ENCODE measurements at places on chromosomes 5 and 9.

- DNase-seq, result no peak
Observed at GRCh38 chr5:9222054-9222976, 323.6 kb downstream of the SEMA5A start.

DNA sequence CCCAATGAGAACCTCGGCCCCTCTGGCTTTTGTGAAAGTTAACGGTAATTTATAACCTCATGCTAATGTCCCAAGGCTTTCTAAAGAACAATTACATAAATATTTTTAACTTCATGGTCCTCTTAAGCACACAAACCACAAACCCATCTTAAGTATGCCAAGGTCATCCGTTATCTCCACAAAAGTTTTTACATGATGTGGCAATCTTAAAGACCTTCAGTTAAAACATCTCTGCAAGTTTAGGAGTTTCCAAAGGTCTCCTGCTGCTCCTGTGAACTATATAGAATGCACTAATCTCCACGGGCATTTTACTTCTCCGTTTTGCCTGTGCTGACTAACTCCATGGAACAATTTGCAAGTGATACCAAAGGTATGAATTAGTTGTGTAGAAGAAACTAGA, 228.2 kb downstream of the TLE1 start:
- peak; percentile 45 for DNase-seq

GRCh38 chr9:134785325-134786108, 95.1 kb upstream of the FCN2 start:
- no peak for DNase-seq

GRCh38 chr5:34791761-34792244, 47.2 kb upstream of the TTC23L start:
- DNase-seq, result peak; percentile 55

GRCh38 chr9:14893280-14893679, 16.9 kb downstream of the FREM1 start:
- no peak for DNase-seq

DNA sequence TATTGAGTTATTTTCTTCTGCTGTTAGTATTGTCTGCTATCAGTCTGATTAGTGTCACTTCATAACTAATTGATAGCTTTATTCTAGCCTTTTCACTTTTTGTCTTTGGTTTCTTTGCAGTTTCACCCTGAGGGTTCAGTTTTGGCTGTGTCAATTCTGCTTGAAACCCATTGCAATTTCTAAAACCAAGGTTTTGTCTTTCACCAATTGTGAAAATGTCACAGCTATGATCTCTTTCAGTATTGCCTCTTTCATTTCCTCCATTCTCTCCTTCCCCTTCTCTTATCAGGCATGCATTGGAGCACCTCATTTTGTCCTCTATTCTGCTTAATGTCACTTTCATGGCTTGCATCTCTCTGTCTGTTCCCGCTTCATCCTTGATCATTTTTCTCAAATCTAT, 248.1 kb downstream of the YTHDC2 start:
- no peak for DNase-seq

DNA sequence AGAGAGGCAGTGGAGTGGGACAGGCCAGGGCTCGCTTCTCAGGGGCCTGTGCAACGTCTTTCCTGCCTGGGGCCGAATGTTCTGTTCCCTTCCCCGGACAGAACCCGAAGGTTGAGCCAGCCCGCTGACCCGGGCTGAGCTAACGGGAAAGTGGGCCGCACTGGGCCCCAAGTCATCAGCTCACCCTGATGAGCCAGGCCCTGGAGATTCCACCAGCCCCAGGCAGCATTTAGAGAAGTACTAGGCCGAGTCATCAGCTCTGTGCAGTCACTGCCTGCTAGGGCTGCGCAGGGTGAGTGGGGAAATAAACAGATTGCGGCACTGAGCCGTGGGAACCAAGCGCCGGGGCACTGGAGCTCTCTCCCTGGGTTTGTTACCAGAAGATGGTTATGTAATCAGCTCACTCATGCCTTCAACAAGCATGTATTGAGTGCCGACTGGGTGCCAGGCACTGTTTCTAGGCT, 29.1 kb upstream of the DUSP1 start:
- peak; percentile 86 for DNase-seq

GRCh38 chr9:129340427-129341170, 162.5 kb upstream of the IER5L start:
- DNase-seq, result no peak

GRCh38 chr5:172869691-172870090, 35.6 kb downstream of the ERGIC1 start:
- no peak for DNase-seq

GRCh38 chr9:134966270-134966669, 48.6 kb upstream of the FCN1 start:
- DNase-seq, result no peak

GRCh38 chr9:131173995-131174394, 48.6 kb downstream of the NUP214 start:
- no peak for DNase-seq

GRCh38 chr5:180901319-180902009, 2.5 kb downstream of the BTNL8 start:
- DNase-seq, result no peak

- no peak for DNase-seq
Observed at GRCh38 chr5:83645936-83646335, 74.7 kb downstream of the HAPLN1 start.

DNA sequence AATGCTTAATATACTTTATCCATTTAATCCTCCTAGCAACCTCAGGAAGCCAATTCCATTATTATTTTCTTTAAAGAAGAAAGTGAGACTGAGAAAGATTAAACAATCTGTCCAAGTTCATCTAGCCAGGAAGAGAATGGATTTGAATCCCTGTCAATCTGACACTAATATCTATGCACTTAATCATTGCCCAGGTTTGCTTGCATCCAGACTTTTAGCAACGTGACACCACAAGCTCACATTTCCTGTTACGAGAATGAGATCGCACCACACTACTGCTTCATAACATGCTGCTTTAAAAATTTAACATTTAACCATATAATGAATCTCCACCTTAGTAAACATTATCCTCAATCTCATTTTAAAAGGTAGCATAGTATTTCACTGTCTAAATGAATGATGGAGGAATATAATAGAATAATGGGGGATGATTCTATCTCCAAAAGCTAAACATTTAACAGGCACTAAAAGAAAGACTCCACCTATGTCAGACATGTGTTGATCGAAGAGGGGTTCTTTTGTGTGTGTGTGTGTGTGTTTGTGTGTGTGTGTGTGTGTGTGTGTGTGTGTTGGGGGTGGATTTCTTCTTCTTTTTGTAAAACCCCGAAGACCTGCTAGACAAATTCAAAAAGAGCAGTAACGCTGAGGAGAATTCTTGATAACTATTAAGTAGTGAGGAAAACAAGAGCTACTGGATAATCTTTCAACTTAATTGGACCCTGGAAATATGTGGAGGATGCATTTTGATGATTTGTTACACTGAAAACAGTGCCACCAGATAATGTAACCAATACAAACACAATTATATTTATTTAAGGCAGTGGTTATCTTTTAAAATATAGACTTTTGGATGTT, 138.7 kb upstream of the NR3C1 start:
- DNase-seq, result no peak

- no peak for DNase-seq
Observed at GRCh38 chr9:134216961-134217360, 52.6 kb upstream of the RNU6ATAC start.

DNA sequence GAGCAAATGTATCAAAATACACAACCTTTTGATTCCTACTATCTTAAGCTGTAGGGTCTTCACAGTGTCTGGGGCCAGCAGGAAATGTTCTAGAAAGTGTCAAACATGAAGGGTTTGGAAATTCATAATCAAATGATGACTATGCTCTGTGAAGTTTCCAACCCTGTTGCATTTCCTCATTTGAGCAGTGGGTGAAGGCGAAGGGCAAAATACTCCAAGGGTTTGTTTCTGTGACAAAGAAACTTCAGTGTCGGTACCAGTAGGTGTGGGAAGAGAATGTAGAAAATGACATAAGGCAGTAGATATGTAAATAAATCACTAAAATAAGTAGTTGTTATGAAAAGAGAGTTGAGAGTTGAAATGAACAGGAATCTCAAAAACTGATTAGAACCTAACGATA, 576 bp downstream of the ALDOB start:
- no peak for DNase-seq

GRCh38 chr5:148780711-148781110, 45.7 kb upstream of the ADRB2 start:
- DNase-seq, result no peak

GRCh38 chr5:148989567-148989966, 73.3 kb downstream of the SH3TC2 start:
- no peak for DNase-seq

- no peak for DNase-seq
Observed at GRCh38 chr9:36258996-36259533, 817 bp upstream of the GNE start.

DNA sequence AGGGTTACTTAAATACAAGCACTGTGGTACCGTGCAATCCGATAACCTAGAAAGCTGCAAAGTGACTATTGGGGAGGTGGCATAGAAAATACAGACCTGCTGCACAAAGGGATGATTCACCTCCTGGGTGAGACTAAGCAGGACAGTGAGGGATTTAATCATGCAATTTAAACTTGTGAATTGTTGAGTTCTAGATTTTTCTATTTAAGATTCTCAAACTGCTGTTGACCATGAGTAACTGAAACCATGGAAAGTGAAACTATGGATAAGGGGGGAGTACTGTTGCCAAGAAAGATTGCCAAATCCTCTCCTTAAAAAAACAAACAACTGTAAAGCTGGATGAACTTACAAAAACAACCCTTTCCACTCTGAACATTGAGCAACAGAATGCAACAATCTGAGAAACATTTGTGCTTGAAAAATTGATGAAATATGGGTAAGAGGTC, 61.5 kb upstream of the NUDT12 start:
- peak; percentile 91 for DNase-seq

GRCh38 chr5:133909603-133910002, 58.8 kb downstream of the C5orf15 start:
- DNase-seq, result no peak

- no peak for DNase-seq
Observed at GRCh38 chr5:109146591-109146990, 263.2 kb downstream of the PJA2 start.

DNA sequence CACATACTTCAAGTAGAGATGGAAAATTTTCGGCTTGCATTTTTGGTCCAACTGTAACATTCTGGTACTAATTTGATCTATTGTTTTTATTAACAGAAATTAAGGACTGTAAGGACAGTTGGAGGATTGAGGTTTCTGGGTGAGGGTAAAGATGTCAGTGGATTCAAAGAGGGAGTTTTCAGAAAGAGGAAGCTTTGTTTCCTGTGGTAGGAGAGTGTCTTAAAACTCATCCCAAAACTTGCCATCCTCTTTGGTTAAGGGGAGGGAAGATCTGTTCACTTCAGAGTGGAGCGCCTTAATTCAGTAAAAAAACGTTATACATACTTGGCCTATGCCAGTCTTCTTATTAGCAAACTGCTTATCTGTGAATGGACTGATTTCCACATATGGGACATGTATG, 13.8 kb downstream of the CNTRL start:
- DNase-seq, result no peak

GRCh38 chr5:118293378-118293777, 695.0 kb downstream of the DTWD2 start:
- no peak for DNase-seq
